ENCODE measurements at places on chromosomes 7 and 10.
A peak's percentile ranks its signal among the peaks of the same experiment; 100 is the strongest.

- no peak for ATAC-seq
Observed at GRCh38 chr10:133082685-133083421, 4.9 kb upstream of the ADGRA1 start.

DNA sequence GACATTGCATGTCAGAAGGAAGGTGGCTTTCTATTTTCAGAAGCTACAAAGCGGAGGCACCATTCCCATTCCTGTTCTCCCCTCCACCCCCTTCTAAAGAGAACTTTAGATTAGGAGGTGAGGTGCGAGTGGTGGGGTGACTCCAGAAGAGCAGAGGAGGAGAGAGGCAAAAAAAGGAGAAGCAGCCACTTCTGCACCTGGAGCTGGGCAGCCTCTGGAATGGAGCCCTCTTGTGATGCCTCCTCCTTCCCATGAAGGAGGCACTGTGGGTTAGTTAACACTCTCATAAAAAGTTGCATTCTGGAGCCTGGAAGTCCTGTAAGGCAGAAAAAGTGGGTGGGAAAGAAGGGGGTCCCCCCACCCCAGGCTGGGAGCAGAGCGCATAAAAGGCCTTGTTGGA lies 4.8 kb downstream of the PTF1A start:
- ATAC-seq = no peak

DNA sequence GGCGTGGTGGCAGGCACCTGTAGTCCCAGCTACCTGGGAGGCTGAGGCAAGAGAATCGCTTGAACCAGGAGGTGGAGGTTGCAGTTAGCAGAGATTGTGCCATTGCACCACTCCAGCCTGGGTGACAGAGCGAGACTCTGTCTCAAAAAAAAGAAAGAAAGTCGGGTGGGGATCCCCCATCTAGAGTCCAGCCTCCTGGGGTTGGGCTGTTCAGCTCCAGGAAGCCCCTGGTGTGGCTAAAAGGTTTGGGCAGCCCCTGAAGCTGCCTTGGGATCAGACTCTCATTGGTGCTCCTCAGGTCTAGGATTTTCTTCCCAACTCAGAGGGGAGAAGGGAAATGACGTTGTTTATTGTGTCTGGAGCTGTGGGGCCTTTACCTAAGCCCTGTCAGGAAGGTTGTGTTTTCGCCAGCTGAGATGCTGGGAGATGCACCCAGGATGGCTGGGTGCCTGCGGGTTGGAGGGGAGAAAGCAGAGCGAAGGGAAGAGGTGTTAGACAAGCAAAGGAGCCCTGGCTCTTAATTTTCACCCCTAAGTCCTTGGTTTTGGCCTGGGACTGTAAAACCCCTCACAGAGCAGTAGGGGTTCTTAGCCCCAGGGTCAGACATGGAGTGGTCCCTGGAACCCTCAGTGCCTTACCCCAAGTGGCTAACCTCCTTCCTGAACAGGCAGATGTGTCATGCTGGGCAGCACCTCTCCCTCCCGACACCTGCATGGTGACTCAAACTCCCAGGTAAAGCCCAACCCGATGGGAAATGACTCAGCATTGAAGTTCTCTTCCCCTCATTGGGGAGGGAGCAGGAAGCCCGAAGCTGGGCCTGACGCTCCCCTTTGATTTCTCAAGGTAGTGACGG lies 21.1 kb downstream of the PLAU start:
- no peak for ATAC-seq

- ATAC-seq = no peak
Observed at GRCh38 chr10:47322300-47323061, at the start of gene GDF2. Gene GDF2 (plus strand): TSS chr10:47322454. CDS start chr10:47322669, 215 bp downstream.

DNA sequence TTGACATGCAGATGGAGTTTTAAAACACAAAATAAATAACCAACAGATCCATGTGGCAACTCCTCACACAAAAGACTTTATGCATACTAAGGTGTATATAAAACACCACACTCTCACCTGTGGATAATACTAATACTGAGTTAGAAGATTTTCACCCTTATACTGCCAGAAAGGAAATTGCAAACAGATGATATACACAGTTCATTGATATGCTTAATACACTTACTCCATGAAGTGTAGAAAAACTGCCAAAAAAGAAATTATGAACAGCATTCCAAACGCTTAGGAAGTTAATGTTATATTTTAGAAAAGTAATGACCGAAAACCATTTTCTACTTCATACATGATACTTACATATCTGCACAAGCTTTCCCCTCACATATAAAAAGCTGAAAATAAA lies 17.6 kb upstream of the SNX13 start:
- ATAC-seq = no peak

DNA sequence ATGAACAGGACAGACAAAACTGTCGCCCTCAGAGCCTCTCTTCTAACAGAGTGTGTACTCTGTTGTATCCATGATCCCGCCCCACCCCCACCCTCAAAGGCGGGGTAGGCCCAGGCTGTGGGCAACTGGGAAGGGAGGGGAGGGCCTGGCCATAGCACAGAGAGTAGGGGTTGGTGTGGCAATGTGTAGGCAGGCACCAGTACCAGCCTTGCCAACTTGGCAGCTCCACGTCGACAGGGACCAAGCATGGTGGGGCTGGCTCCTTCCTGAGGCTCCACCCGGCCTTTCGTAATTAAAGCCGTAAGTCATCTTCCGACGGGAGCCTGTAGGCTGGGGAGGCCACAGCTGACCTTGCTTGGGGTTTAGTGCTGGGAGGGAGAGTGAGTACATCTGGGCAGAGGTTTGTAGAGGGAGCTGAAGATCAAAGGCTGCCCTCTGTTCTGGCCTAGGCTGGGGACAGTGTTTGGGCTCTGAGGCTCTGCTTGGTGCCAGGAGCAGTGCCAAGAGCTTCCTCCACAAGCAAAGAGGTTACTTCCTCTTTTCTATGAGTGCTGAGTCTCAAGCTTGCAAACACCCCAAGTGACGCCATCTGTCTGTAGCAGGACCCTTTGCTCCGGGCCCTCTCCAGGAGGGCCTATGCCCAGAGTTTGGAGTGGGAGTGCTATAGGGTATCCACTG lies 121.6 kb downstream of the C10orf105 start:
- no peak for ATAC-seq

- ATAC-seq = peak; percentile 27
Observed at GRCh38 chr7:119900996-119901672, 371.8 kb upstream of the KCND2 start.

- ATAC-seq = no peak
Observed at GRCh38 chr7:5528071-5528814, 104.6 kb upstream of the TNRC18 start.

GRCh38 chr10:92478536-92478935 lies 95.4 kb downstream of the IDE start:
- ATAC-seq = no peak

- ATAC-seq = no peak
Observed at GRCh38 chr10:14624600-14624999, 150.1 kb downstream of the FAM107B start.

DNA sequence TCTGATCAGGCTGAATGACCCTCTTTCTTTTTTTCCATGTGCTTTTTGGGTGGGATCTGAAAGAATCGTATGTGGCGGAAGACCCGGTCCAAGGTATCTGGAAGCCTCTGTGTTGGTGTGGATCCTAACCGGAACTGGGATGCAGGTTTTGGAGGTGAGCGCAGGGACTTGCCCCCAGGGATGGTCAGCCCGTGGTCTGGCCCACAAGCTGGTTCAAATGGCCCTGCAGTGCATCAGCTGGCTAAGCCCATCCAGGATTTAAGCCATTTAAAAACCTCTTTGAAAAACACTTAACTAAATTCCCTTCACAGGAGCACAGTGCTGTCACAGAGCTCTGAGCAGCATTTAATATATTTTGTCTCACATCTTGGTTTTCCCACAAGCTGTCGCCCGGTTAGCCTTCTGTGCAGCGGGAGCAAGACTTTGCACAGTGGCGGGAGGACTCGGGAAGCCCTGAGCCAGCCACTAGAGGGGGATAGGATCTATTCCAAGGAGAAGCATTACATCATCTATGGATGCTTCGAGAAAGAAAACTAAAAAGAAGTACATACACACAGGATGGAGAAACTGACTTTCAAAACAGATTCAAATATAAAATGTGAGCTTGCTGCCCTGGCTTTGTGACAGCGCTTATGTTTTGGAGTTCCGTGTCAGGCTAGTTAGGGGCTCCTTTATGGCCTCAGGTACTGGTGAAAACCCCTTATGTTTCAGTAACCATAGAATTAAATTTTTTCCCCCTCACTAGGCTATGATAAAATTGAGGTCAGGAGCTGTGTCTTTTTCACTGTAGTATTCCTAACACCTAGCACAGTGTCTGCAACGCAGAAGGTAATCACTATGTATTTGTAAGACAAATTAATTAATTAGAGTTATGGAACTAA lies 11.3 kb downstream of the CPA2 start:
- ATAC-seq = peak; percentile 80

DNA sequence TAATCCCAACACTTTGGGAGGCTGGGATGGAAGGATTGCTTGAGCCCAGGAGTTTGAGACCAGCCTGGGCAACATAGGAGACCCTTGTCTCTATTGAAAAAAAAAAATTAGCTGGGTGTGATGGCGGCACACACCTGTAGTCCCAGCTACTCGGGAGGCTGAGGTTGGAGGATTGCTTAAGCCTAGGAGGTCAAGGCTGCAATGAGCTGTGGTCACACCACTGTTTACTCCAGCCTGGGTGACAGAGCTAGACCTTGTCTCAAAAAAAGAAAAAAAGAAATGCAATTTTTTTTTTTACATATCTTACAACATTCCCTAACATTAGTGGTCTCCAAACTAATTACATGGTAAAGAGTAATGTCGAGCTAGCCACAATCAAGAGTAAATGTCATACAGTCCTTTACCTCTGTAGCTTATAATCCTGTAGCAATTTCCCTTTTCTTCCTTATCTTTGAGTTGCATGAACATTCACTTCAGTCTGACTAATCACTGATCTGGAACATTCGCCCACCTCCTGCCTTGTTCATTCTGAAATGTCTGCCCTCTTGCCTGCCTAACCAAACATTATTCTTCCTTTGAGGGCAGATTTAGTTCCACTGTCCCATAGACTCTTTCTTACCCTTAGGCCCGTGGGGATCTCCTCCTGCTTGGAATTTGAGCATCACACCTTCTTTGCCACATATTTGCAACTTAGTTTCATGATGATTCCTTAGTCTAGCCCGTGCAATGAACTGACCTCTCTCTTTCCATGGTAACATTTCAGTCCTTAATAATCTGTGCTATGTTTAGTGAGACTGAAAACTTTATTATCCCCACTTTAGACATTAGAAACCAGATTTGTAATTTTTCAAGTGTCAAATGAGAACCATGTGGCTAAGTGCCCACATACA lies 4.8 kb upstream of the VCL start:
- no peak for ATAC-seq

DNA sequence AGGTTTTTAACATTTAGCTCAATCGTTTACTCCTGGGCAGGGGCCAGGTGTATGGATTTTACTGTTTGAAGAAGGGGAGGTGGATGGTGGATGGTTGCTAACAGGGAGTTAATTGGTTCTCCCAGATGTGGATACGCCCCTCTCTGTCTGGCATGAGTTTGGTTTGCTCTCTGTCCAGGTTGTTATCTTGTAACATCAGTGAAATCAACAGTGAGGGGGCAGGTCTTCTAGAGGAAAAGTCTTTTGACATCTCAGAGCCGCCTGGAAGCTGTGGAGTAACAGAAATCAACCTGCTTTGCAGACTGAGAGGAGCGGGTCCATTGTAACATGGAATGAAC lies 243.4 kb downstream of the MGMT start:
- no peak for ATAC-seq

GRCh38 chr7:95906851-95907250 lies 134.5 kb downstream of the DYNC1I1 start:
- ATAC-seq = no peak

DNA sequence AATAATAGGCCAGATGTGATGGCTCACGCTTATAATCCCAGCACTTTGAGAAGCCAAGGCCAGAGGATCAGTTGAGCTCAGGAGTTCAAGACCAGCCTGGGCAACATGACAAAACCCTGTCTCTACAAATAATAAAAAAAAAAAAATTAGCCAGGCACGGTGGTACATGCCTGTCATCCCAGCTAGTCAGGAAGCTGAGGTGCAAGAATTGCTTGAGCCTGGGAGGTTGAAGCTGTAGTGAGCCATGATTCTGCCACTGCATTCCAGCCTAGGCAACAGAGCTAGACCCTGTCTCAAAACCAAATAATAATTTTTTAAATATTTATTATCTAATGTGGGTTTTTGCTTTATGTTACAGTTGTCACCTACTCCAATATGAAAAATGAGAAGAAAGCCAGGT lies 178.9 kb downstream of the ADK start:
- ATAC-seq = peak; percentile 53

GRCh38 chr10:21907436-21907835 lies 96.1 kb downstream of the DNAJC1 start:
- ATAC-seq = no peak

DNA sequence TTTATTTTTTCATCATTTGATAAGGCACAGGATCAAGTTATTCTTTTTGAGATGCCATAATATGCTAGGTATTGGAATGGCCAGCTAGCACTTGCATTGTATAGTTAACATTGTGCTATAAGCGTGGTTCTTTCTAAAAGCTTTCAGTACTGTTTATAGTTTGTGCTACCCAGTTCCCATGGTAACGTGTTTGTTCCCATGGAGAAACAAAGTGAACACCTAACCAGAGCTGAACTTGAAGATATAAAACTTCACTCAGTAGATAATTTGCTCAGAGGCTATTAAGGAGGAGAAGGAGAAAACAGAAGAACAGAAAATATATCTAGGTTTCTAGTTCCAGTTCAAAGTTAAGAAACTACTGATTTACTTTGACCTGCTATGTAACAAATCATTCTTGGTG lies 23.6 kb upstream of the ITGB8 start:
- peak; percentile 77 for ATAC-seq

Measured in SK-N-SH treated with all-trans-retinoic acid at 6 μM for 48 hours (cell line).